ENCODE measurements at places on chromosomes 1 and 21. TPM values are rescaled to one million over a fixed set of nuclear protein-coding genes. Genes with fewer than 3 reads are reported as not detected.

- no peak overlapping the region for H3K4me3 ChIP-seq
- no peaks in the 10 kb centered on the region for H3K27me3 ChIP-seq
- no peaks in the 10 kb centered on the region for H3K4me1 ChIP-seq
- H3K36me3 ChIP-seq, result no peaks in the 10 kb centered on the region
Observed at GRCh38 chr1:226370144-226370923, 37.6 kb downstream of the PARP1 start.

- H3K4me3 ChIP-seq, result no peak overlapping the region
- H3K36me3 ChIP-seq, result no peaks in the 10 kb centered on the region
- no peaks in the 10 kb centered on the region for H3K4me1 ChIP-seq
- no peak overlapping the region for H3K27ac ChIP-seq
- no peaks in the 10 kb centered on the region for H3K27me3 ChIP-seq
- DNase-seq, result no peak
Observed at GRCh38 chr1:185645162-185645640, 89.0 kb upstream of the HMCN1 start.

GRCh38 chr21:25501996-25502665 lies 105.2 kb downstream of the MRPL39 start:
- DNase-seq, result no peak
- no peak overlapping the region for H3K27ac ChIP-seq
- no peak overlapping the region for H3K4me3 ChIP-seq
- no peaks in the 10 kb centered on the region for H3K36me3 ChIP-seq
- H3K27me3 ChIP-seq, result no peaks in the 10 kb centered on the region

DNA sequence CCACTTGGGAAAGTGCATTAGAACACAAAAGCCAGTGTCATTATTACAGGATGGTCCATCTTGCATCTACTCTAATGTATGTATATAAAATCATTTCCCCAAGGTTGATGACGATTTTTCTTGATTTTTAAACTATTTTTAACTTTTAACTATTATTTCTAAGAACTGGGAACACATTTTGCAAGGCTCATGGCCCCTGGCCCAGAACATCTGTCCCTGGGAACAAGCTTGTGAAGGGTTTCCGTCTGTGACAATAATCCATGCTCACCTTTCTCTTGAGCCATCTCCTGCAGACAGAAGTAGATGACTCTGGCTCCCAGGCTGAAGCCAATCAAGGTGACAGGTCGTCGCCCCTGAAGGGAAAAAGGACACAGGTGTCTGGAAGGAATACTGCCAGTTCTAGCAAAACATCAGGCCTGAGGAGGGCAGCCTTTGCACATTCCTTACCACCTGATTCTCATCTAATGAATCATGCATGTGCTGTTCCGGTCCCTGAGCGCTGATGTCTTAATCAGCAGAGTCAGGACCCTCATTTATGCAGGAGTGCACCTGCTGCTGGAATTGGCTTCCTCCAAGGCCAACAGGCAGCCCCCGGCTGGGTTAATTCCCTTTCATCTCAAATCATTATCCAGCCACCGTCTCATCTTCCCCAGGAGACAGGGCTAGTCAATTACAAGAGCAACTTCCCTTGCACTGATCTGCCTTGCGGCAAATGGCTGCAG lies 62.5 kb downstream of the TMCO4 start:
- no peak overlapping the region for H3K4me3 ChIP-seq
- H3K36me3 ChIP-seq, result no peaks in the 10 kb centered on the region
- H3K4me1 ChIP-seq, result no peaks in the 10 kb centered on the region

DNA sequence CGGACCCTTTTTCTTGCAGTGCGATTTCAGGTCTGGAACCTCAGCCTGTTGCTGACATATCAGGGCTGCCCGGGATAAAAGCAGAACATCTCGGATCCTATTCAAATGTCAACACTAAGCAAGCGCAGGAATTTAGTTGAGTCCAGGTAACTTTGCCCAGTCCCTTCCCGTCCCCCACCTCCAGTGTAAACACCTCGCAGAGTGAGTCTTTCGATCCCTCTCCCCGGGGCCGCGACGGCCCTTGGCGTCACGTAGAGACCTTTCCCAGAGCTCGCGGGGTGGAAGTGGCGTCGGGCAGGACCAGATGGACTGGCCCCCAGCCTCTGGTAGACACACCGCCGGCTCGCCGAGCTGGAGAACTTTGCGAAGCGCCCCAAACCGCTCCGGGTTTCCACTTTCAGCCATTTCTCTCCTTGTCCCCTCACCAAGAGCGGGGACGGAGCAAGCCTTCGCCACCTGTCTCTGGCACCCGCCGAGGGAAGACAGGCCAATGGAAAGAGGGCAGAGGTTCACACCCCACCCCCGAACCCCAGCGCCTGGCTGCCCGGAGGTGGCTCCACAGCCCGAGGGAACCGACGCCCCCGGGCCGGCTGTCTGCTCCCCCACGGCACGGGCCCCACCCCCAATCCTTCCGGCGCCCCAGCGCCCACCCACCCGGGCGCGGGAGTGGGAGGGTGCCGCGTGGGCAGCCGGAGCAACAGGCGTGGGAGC lies 570 bp downstream of the KCND3 start:
- H3K27me3 ChIP-seq, result no peaks in the 10 kb centered on the region
- peaks cover 4% of the 10 kb centered on the region for H3K4me1 ChIP-seq
- peak overlapping the region; percentile 83 for H3K4me3 ChIP-seq
- no peak overlapping the region for H3K27ac ChIP-seq
- H3K36me3 ChIP-seq, result no peaks in the 10 kb centered on the region
- peak; percentile 54 for DNase-seq

DNA sequence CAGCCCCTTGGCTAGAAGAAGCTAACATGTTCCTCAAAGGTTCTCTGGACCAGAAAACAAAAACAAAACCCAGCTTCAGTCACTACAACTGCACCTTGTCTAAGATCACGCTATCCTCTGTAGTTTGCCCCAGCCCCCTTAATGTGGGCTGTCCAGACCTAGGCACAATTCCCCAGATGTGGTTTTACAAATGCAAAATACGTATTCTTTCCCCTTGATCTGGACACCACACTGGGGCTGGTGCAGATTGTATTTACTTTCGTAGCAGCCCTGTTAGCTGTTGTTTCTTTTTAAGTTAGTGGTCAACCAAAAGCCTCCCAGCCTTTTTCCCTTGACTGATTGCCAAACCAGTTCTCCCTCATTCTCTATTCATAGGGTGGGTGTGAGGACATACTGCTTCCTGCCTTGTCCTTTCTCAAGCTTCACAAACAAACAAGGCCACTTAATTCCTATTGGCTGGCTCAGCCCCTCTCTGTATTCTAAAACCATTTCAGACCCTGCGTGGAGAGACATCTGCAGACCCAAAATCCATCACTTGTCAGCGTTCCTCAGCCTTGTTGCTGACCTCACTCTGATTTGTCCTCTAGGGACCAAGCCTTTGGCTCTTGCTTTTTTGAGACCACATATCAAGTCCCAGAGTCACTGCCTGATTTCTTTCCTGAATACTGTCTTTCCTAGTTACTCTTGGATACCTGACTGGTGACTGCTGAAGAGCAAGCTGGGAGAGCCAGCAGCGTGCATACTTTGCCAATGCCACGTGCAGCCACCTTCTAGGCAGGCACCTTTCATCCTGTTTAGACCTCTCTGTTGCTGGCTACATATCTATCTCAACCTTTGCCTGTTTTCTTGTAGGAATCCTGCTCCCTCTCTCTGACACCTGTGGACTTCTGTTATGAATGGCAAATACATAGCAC lies 96.4 kb upstream of the RAB3GAP2 start:
- no peak overlapping the region for H3K4me3 ChIP-seq
- H3K27me3 ChIP-seq, result no peaks in the 10 kb centered on the region
- H3K4me1 ChIP-seq, result no peaks in the 10 kb centered on the region
- DNase-seq, result no peak

DNA sequence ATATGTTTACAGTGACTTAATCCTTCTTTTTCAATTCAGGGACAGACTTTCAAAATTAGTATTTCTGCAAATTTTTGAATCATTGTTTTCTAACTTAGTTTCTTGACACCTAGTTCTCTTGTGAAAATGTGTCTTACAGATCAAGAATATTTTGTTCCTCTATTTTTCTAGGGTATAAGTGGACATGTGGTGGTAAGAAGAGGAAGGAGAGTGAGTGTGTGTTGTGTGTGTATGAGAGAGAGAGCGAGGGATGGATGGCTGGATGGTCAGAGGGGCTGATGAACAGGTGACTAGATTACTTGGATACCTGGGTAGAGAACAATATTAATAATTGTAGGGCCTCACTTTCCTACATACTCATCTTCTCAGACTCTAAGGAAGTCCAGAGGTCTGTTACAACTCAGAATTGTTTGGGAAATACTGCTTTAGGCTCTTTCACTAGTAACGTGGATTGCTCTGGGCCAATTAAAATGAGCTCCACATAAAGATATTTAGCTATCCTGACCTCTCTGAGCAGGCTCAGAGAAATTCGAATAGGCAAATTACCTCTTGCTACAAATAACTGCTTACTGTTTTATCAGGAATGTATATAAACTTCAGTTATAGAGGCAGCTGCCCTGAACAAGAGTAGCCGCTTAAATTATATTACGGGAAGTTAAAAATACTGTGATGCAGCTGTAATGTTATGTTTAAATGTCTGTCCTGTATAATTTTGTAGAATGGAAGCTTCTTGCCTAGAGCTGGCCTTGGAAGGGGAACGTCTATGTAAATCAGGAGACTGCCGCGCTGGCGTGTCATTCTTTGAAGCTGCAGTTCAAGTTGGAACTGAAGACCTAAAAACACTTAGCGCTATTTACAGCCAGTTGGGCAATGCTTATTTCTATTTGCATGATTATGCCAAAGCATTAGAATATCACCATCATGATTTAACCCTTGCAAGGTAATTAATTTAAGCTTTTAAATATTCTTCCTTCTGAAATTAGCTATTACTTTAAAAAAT lies 19.7 kb downstream of the GPSM2 start:
- no peaks in the 10 kb centered on the region for H3K36me3 ChIP-seq
- no peaks in the 10 kb centered on the region for H3K4me1 ChIP-seq
- no peak overlapping the region for H3K4me3 ChIP-seq
- no peak overlapping the region for H3K27ac ChIP-seq
- no peaks in the 10 kb centered on the region for H3K27me3 ChIP-seq
- DNase-seq, result no peak

DNA sequence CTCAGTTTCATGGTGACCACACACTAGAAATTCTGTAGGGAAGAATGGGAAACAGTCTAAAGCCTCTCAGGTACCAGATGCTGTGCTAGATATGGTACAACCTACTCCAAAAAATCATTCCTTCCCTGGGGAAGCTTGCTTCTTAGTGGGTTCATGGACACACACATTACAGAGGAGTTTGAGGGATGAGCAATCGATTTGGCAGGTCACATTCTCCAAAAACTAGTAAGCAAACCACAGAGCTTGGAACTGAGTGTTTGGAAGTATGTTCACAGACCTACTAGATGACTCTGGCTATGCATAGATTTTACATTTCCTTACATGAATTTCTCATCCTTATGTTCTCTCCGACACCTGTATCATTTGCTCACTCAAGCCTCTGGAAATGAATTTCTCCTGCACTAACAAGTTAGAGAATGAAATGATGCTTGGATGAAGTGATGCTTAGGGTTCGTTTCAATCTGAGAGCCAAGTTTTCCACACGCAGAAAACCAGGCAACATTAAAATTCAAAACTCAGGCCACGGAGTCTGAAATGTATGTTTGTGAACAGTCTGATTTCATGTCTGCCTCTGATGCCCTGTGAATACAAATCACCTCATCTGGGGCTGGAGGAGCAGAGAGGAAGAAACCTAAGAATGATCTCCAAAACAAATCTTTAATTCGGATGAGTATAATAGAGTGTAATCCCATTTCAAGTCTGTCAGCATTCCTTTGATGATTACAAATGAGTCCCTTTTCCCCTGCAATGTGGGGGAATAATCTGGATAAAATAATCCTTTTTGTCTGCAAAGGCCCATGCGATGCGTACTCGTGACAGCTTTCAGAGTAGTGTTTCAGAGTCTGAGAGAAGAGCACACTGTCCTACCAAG lies 11.0 kb downstream of the EVA1C start:
- H3K4me1 ChIP-seq, result peaks cover 4% of the 10 kb centered on the region
- H3K27ac ChIP-seq, result no peak overlapping the region
- no peaks in the 10 kb centered on the region for H3K36me3 ChIP-seq
- H3K4me3 ChIP-seq, result no peak overlapping the region

GRCh38 chr1:10635085-10635896 lies 160.5 kb downstream of the PEX14 start:
- DNase-seq, result peak; percentile 65
- peaks cover 1% of the 10 kb centered on the region for H3K36me3 ChIP-seq
- no peaks in the 10 kb centered on the region for H3K4me1 ChIP-seq
- no peaks in the 10 kb centered on the region for H3K27me3 ChIP-seq
- peak overlapping the region; percentile 91 for H3K27ac ChIP-seq

The ZNF436 gene
- 12.5 TPM for total RNA-seq

The IFNLR1 gene
- 0.42 TPM for total RNA-seq

The PAQR6 gene
- 2.8 TPM for total RNA-seq

The TRIM58 gene
- total RNA-seq, result 1.3 TPM
